ENCODE measurements at places on chromosomes 12 and 14.
A peak's percentile ranks its signal among the peaks of the same experiment; 100 is the strongest.

GRCh38 chr14:22566845-22567244, 22.2 kb downstream of the DAD1 start:
- DNase-seq: no peak

DNA sequence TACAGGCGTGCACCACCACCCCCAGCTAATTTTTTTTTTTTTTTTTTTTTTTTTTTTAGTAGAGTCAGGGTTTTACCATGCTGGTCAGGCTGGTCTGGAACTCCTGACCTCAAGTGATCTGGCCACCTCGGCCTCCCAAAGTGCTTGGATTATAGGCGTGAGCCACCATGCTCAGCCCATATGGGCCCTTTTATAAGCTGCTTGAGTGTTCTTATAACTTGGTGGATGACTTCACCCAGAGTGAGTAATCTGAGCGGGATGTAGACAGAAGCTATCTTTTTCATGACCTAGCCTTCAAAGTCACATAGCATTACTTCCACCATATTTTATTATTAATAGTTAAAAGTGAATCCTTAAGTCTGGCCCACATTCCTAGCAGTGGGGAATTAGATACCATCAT, 16.4 kb downstream of the BBOF1 start:
- no peak for DNase-seq

DNA sequence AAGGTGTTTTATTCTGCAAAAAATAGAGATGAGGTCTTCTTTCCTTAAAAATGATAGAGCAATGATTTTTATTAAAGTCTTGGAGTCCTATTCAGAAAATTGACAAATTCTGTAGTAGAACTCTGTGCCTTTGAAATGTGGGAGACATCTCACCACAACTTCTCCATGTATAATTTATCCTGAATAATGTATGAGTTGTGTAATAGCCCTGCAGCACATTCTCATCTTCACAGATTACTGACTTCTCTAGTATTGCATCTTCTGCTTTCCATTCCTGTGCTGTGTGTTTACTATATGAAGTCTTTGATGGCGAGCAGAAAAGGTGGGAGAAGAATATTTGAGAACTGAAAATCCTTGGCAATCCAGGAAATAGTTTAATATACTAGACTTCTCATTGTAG, 255.6 kb downstream of the TTC6 start:
- DNase-seq: no peak

DNA sequence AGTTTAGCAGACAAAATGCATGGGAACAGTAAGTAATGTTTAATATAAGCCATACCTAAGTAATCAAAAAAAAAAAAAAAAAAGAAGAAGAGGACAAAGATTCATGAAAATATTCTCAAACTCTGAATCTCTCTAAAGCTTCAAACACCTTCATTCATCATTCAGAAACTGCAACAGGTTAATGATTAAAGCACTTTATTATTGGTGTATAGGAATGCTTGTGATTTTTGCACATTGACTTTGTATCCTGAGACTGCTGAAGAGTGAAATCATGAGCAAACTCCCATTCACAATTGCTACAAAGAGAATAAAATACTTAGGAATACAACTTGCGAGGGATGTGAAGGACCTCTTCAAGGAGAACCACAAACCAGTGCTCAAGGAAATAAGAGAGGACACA, 278.4 kb upstream of the DCN start:
- no peak for DNase-seq

DNA sequence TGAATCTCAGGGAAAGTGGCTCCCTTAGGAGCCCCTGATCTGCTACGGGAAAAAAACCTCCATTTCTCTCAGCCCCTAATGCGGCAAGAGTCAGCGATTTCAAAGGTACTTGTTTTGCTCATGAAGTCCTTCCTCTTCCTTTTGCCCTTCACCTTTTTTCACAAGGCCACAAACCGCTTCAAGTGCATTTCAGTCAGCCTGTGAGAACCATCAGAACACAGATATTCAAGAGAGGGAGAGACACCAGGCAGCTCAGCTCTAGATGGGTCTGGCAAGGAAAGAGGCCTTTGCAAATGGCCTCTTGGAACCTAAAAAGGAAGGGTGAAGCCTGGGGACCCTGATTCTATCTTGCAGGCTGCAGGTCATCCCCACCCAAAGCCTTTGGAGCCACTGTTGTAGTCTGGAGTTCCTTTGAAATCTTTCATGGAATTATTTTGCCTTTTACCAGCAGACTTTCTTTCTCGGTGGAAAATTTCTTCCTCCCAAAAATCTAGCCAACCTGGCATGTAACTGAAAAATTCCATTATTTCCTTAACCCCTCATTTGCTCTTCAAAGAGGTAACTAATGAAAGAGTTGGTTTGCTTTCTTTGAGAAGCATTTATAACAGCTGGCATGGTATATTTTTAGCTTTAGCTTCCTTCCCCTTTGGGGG, 145.0 kb downstream of the SAMD4A start:
- no peak for DNase-seq

- DNase-seq: peak; percentile 46
Measured at GRCh38 chr12:124379938-124380754, 85.3 kb downstream of the RFLNA start.

- DNase-seq: peak; percentile 25
Measured at GRCh38 chr14:75299059-75299458, 20.4 kb downstream of the FOS start.

DNA sequence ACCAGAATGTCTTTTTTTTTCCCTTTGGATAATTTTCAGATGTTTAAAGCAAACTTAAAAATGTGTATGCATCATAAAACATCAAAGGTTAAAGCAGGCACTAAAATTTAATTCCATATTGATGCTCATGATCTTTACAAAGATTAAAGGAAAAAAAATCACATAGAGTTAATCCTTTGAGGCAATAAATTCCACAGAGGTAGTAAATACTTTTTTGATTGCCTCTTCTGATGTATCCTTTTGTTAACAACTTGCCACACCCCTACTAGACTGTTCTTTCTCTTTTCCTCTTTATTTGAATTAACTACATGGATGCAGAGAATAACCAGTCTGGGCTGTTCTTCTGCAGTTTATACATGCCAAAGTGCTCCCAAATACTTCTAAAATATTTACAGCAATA, 45.2 kb upstream of the KCNJ8 start:
- DNase-seq: no peak
